ENCODE measurements at places on chromosomes 7 and 10. TPM values are rescaled to one million over a fixed set of nuclear protein-coding genes. Genes with fewer than 3 reads are reported as not detected.

FGFR2 gene
- polyA plus RNA-seq, result 0.18 TPM

SPDYE1 gene
- not detected for polyA plus RNA-seq

HOXA7 gene
- polyA plus RNA-seq, result 4.4 TPM

FKBP6 gene
- not detected for polyA plus RNA-seq

POLL gene
- 18.8 TPM for polyA plus RNA-seq

EBF3 gene
- 0.31 TPM for polyA plus RNA-seq

TAS2R4 gene
- 0.23 TPM for polyA plus RNA-seq

PTEN gene
- 66.9 TPM for polyA plus RNA-seq

C10orf62 gene
- polyA plus RNA-seq, result not detected

RAMP3 gene
- polyA plus RNA-seq, result not detected

JAKMIP3 gene
- 0.20 TPM for polyA plus RNA-seq

FBXL15 gene
- 3.5 TPM for polyA plus RNA-seq

RBM33 gene
- polyA plus RNA-seq, result 5.0 TPM

AMPH gene
- polyA plus RNA-seq, result 1.6 TPM

CTAGE6 gene
- polyA plus RNA-seq, result 0.02 TPM

WDR86 gene
- 0.04 TPM for polyA plus RNA-seq
